CD14-positive monocyte (primary cell): ENCODE measurements at places on chromosomes 12 and 14. TPM values are rescaled to one million over a fixed set of nuclear protein-coding genes. Genes with fewer than 3 reads are reported as not detected.
A peak's percentile ranks its signal among the peaks of the same experiment; 100 is the strongest.

- no peak overlapping the region for H3K27ac ChIP-seq
- peaks cover 3% of the 10 kb centered on the region for H3K36me3 ChIP-seq
- H3K4me3 ChIP-seq: no peak overlapping the region
- peaks cover 3% of the 10 kb centered on the region for H3K4me1 ChIP-seq
- no peaks in the 10 kb centered on the region for H3K27me3 ChIP-seq
Measured at GRCh38 chr14:102164241-102164641, 24.5 kb downstream of the WDR20 start.

DNA sequence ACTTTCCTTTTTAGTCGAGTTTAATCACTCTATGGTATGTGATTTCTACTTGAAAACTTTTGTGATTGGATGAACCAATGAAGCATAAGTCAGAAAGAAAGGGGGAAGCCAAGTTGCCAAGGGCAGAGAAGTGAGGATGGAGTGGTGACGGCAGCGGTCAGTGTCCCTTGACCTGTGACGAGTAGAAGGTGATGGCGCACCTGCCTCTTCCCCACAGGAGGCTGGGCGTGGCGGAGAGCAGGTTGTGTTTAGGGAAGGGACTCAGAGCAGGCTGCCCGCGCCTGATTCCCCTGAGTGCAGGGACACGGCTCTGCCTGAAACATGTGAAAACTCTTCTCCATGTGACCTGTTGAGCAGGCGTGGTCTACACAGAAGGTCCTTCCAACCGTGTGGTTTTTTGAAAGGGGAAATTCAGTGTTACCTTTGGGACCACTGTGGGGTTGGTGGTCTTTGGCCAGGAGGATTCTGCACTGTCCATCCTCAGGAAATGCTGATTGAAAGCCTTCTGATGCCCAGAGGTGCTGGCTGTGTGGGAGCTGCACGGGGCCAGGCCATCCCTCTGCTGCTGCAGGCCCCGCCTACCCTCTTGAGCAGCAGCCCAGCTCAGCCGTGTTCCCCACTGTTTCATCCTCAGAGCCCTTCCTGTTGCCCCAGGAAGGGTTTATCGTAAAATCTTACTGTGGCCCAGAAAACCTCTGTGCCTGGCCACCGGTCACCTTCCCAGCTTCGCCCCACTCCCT is 23.5 kb upstream of the AMN start:
- no peak for DNase-seq
- no peak overlapping the region for H3K27ac ChIP-seq
- H3K27me3 ChIP-seq: no peaks in the 10 kb centered on the region
- H3K4me3 ChIP-seq: no peak overlapping the region

DNA sequence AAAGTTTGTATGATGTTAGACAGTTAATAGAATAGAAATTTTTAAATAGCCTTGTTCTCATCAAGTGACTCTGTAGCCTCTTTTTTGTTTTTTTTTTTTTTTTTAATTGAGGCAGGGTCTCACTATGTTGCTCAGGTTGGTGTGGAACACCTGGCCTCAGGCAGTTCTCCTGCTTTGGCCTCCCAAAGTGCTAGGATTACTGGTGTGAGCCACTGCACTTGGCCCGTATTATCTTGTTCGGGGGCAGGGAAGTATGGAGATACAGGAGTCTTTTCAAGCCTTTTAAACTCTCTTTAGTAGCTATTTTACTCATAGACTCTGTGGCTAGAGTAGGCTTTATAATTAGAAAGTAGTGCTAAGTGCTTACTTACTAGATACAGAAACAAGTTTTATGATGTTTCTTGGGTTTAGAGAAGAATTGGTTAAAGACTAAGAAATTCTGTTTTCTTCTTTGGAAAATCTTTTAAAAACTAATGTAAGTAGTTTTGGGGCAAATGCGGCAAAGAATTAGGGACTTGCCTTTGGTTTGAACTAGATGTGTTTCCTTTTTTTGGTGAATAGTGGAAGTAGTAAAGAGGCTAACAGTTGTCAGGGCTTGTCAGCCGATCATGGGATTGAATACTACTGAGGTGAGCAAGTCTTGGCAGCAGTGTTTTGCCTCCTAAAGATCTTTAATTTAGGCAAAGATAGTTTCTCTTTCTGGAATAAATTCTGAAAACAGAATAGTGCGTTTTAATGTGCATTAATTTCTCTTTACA is 31.3 kb downstream of the FBXO34 start:
- peak; percentile 38 for DNase-seq
- H3K27ac ChIP-seq: peak overlapping the region; percentile 92
- H3K4me1 ChIP-seq: peaks cover 41% of the 10 kb centered on the region
- no peak overlapping the region for H3K4me3 ChIP-seq
- H3K27me3 ChIP-seq: no peaks in the 10 kb centered on the region

Gene POTEG
- not detected in 2 replicates for polyA plus RNA-seq

Gene CLEC2A
- not detected for polyA plus RNA-seq
